ENCODE measurements at places on chromosomes 2 and 18.

DNA sequence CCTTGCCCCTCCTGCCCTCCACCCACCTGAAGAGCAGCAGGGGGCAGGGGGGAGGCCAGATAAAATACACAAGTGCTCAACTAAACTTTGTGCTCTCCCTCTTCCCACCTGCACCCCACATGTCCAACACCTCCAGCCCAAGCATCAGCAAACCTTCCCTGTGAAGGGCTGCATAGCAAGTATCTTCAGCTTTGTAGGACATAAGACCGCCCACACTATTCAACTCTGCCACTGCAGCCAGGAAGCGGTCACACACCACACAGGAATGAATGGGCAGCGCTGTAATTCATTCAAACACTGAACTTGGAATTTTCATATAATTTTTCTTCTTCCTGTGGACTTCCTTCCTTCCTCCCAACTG is 27.5 kb downstream of the TFCP2L1 start:
- DNase-seq, result no peak

- no peak for DNase-seq
Observed at GRCh38 chr2:227406177-227407031, 18.7 kb upstream of the SCYGR1 start.

- no peak for DNase-seq
Observed at GRCh38 chr2:1266351-1266750, 146.9 kb upstream of the TPO start.

GRCh38 chr2:182639971-182640370 is 76.1 kb upstream of the DNAJC10 start:
- DNase-seq, result no peak

DNA sequence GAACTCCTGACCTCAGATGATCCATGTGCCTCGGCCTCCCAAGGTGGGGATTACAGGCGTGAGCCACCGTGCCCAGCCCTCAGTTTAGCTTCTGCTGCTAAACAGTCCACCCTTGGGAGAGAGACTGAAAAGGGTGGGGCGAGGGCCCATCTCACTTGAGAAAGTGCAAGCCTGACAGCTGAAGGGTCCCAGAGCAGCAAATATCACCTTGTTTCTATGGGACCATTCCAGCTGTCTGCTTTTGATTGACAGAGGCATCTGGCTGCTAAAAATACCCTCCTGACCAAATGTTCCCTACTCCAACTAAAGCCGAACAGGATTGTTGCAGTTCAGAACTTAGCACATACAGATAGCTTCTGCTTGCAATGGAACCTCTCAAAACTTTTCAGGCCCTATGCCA is 436 bp upstream of the SMYD1 start:
- no peak for DNase-seq

DNA sequence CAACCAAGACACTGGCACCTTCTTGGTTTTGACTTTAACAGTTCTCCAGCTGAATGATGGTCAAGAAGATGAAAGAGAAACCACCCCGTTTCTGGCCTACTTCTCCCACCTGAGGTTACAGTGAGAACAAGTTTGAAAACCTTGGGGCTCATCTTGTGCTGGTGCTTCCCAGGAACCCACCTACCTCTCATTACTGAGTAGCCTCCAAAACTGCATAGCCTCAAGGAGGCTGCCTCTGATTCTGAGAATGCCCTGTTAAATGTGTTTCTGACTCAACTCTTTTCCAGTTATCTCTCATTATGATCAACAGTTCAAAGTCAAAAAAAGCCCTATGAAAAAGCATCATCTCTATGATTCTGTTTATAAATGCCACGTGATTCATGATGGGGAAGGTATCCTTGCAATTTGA is 121.9 kb downstream of the CACNB4 start:
- peak; percentile 50 for DNase-seq

GRCh38 chr2:236967499-236967783 is 118.2 kb upstream of the COPS8 start:
- no peak for DNase-seq

DNA sequence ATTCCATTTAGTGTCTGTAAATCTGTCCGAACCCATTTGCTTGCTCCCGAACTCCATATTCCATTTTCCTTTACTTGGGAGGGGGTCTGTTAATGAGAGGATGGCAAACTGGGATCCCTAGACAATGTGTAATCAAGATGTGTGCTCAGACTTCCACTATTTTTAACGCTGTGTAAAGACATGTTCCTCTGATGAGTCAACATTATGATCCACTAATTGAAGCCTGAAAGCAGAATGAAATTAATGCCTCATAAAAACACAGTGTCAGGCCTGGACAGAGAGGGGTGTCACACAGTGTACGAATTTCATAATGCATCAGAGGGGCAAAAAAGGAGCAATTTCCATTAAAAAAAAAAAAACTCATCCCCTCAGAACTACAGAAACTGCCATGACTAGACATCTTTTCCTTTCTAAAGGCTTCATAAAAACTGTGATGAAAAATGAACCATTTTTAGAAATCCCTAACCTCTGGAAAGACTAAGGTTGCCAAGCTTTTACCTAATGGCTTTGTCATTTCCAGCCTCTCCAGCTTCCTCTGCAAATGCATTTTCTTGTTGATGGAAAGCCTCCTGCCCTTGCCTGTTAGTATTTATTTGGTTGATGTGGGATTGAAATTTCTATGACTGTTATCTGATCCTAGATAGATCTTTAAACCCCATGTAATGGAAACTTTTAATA is 209.2 kb upstream of the DCC start:
- no peak for DNase-seq

- peak; percentile 73 for DNase-seq
Observed at GRCh38 chr2:71130152-71130904, at the start of the genes MCEE and MPHOSPH10. Gene MCEE (minus strand): TSS chr2:71130229. CDS start chr2:71130219, 10 bp downstream. Gene MPHOSPH10 (plus strand): TSS chr2:71130634. CDS start chr2:71130666, 32 bp downstream.

GRCh38 chr2:119282996-119283511 is 59.4 kb downstream of the STEAP3 start:
- no peak for DNase-seq

DNA sequence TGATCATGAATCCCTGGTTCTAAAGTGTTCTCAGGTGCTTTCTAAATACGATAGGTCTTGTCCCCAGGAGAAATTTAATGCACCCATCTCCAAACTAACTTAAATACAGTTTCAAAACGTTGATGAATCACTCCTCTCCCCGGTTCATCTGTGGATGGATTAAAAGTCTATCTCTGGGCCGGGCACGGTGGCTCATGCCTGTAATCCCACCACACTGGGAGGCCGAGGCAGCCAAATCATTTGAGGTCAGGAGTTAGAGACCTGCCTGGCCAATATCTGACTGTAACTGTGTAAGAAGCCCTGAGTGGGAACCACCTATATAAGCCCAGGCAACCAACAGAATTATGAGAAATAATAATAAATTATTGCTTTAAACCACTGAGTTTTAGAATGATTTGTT is 78.7 kb downstream of the LONRF2 start:
- DNase-seq, result no peak

- no peak for DNase-seq
Observed at GRCh38 chr18:11259469-11260150, 110.2 kb upstream of the PIEZO2 start.

DNA sequence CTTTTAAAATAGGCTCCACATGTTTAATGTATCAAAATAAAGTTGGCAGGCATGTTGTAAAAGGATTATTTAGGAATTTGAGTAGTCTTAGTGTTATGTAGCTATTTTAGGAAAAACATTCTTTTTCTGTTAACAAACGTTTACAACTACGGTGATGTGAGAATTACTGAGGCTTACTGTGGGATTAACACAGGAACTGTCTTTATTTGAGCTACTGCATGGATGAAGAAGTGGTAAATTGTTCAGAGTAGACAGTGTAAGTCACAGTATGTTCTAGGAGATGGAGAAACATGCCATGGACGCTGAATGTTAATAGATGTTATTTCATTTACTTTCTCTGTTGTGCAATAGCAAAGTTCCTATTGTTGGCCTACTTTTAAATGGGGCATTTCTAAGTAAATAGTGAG is 1.6 kb downstream of the PPM1B start:
- DNase-seq, result no peak

- DNase-seq, result no peak
Observed at GRCh38 chr2:177077778-177078177, 134.8 kb upstream of the HNRNPA3 start.

GRCh38 chr2:232477751-232478510 is 9.7 kb downstream of the ECEL1 start:
- DNase-seq, result no peak
